ENCODE measurements at places on chromosomes 11 and 22.
A peak's percentile ranks its signal among the peaks of the same experiment; 100 is the strongest.

DNA sequence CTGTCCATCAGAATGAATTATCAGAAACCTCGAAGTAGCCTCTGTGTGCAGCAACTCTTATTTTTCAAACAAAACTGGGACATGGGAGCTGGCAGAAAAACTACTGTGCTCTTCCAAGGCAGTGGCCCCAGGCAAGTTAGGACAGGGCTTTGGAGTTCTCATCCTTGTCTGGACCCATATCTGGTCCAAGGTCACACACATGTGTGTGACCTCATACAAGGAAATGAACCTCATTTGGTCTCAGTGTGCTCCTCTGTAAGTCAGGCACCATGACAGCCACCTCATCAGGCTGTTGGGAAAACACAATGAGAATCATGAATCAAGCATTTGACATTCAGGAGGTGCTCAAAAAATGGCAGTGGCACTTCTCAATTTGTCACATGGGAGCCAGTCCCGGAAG is 25.8 kb downstream of the LARGE1 start:
- DNase-seq: no peak

GRCh38 chr11:62124186-62125113 is 639 bp downstream of the INCENP start:
- no peak for DNase-seq

DNA sequence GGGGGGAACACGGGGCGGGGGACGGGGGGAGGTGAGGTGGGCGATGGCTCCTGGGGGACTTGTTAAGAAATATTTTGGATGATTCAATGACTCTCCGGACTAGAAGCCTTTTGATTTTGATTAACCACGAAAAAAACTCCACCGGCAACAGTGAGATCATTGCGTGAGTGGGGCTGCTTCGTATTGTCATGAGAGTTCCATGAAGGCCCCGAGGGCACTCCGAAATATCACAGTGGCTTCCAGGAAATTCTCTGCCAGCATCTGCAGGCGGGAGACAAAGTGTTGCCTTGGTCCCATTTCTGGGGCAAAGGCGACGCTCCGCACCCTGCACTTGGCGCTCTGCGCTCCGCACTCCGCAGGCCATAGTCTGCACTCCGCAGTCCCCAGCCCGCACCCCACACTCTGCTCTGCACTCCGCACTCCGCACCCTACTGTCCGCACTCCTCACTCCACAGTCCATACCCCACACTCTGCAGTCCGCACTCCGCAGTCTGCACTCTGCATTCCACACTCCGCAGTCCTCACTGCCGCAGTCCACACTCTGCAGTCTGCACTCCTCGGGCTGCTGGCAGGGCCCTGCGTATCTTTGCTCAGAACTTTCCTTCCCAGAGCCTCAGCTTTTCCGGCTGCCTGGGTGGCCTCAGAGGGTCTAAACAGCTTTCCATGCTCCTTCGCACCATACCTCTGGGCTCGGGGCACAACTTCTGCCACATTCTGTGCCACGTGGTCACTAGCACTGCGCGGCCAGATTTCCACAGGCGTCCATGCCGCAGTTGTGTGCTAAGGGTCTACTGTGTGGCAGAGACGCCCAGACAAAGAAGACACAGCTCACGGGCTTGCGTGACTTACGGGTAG is 61.1 kb downstream of the LINC01488 start:
- no peak for DNase-seq

- no peak for DNase-seq
These were observed 73.5 kb downstream of the RNF169 start for GRCh38 chr11:74822170-74822569.

DNA sequence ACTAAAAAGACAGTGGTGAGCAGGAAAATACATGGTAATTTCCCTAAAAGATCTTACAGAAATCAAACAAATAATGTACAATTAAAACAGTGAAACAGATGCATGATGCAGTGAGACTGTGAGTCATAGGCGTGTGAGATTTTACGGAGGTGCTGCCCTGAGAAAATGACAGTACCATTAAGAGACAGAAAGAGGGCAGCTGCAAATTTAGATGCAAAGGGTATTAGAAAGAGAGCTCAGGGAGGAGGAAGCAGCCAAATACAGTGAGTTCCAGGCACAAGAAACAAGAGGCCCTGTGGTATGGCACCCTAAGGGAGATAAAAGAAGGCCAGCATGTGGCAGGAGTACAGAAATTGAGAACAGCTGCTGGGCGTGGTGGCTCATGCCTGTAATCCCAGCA is 88.5 kb upstream of the FIBIN start:
- no peak for DNase-seq

DNA sequence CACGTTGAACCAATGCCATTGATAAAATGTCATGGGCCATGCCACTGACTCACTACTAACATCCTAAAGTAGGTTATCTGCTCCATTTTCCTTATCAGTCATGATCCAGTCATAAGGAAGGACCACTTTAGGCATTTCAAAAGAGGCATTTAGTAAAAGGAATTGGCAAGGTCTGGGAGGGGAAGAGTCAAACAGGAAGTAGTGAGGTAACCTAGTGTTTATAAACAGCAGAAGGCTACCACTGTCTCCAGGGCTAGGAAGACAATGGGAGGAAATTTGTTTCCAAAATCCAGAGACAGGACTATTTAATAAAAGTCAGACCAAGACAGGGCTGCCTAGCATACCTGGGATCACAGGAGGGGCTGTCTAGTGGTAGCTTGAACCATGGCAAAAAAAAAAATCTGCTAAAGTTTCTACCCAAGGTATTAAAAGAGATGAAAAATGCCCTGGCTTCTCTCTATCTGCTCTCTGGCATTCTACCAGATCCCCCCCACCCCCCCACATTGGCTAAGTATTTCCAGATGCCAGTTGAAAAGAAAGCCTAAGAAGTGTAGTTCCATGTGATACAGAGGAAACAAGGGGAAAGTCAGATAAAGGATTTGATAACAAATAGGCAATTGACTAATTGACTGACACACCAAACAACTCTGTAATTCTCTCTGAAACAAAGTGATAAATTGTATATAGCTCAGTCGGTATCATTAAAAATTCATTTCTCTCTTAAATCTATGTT is 50.4 kb upstream of the C11orf87 start:
- DNase-seq: no peak

GRCh38 chr11:120335908-120336640 is at the start of gene ARHGEF12:
ARHGEF12 (plus strand) TSS chr11:120336413; CDS start chr11:120337244, 831 bp downstream.
- DNase-seq: peak; percentile 87

DNA sequence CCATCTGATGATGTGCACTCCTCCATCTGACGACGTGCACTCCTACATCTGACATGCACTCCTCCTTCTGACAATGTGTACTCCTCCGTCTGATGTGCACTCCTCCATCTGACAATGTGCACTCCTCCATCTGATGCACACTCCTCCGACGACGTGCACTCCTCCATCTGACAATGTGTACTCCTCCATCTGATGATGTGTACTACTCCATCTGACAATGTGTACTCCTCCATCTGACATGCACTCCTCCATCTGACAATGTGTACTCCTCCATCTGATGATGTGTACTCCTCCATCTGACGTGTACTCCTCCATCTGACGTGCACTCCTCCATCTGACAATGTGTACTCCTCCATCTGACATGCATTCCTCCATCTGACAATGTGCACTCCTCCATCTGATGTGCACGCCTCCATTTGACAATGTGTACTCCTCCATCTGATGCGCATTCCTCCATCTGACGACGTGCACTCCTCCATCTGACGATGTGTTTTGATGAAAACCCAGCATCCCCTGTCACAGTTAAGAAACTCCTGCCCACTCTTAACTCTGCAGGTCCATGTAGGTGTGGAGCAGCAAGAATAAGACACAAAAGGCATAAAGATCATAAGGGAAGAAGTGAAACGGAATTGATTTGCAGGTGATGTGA is 9.7 kb upstream of the IL17REL start:
- no peak for DNase-seq

DNA sequence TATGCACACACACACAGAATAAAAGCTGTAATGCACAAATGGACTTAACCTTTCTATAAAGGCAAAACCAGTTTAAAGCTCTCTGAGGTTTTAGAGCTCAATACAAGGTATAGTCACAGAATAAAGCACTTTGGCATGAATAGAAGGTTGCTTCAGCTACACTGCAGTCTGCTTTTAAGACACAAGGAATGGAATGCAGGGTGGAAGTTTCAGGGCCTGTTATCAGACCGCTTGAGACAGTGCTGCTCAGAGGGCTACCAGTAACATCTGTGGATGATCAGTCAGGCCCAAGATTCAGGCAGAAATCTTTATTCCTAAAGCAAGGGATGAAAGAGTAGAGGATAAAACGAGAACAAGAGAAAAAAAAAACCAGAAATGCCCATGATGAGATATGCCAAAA is 46.7 kb downstream of the CD44 start:
- no peak for DNase-seq

DNA sequence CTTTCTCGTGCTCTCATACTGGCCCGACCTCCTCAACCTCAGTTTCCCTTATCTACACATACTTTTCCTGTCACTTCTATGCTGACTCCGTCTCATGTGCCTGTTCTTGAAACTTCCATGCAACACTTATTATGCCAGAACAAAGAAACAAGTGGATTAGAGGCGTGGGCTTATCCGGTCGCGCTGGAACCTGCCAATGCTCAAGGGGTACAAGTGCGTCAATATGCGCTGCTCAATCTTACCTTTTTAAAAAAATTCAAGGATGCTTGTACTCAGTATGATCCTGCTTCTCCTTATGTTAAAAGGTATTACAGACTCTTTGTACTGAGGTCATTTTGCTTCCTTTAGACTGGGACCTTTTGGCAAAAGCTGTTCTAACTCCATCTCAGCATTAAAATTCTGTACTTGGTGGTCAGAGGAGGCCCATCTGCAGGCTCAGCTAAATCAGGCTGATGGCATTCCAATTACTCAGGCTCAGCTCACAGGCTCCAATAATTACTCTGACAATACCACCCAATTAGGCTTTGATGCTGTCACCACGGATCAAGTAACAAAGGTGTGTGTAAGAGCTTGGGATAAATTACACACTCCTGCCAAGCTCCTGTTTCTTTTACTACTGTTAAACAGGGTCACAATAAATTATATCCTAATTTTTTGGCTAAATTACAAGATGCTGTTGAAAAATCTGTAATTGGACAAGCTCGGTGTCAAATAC is 26.3 kb upstream of the ALDH3B2 start:
- no peak for DNase-seq

DNA sequence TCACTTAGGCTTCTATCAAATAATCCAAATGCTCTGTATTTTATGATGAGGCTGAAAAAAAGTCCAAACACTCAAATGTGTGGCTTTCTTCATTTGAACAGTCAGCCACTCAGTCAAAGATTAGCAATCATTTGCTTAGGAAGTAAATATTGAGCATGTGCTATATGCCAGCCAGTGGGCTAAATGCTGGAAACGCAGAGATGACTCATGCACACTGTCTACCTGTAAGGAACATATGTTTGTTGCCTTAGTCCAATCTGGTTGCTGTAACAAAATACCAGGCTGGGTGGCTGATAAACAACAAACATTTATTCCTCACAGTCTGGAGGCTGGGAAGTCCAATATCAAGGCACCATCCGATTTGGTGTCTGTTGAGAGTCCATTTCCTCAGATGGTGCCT is 617.3 kb downstream of the NTM start:
- DNase-seq: no peak

- no peak for DNase-seq
These were observed 21.9 kb downstream of the ANKK1 start for GRCh38 chr11:113409526-113409925.

DNA sequence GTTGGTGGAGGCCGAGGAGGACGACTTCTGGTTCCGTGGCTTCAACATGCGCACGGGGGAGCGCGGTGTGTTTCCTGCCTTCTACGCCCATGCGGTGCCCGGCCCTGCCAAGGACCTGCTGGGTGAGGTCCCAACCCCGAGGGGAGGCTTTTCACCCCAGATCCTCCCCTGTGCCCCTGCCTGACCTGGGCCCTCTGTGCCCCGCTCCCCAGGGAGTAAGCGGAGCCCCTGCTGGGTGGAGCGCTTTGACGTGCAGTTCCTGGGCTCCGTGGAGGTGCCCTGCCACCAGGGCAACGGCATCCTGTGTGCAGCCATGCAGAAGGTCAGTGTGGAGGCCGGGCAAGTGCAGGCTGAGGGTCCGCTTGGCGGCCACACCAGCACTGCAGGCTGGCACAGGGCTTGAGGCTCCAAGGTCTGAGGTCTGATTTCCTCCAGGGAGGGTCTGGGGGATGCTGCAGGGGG is 5.1 kb downstream of the MAPK8IP2 start:
- DNase-seq: no peak

DNA sequence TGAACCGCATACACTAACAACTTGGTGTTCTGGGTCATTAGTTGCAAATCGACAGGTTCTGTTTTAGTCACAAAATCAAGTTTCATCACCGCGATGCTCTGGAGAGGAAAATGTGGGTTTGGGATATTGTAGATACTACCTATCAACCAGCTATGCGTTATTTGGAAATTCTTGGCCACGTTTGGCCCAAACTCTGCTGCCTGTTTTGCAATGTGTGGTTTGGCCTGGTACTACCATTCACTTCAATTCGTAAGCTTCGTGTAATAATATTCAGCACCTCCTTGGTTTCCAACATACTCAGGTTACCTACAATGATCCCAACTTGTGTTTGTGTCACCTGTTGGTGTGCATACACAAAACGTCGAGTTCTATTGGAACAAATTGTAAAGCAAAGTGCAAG is 16.2 kb upstream of the ACER3 start:
- DNase-seq: no peak

GRCh38 chr11:129779342-129779741 is 36.3 kb upstream of the TMEM45B start:
- DNase-seq: no peak

GRCh38 chr11:35076201-35077100 is 62.5 kb upstream of the CD44 start:
- DNase-seq: no peak

- no peak for DNase-seq
These were observed 112.9 kb upstream of the DDI1 start for GRCh38 chr11:103923451-103923931.

DNA sequence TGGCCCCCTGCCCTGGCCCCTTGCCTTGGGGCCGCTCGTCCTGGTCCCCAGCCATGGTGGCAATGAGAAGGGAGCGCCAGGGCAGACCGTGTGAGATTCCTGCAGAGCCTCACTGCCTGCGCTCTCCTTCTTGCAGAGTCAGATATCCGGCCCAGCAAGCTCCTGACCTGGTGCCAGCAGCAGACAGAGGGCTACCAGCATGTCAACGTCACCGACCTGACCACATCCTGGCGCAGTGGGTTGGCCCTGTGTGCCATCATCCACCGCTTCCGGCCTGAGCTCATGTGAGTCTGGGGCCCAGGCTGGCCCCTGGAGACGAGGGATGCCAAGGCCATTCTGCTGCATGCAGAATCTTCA is 114.1 kb downstream of the MICAL2 start:
- no peak for DNase-seq

Measured in nucleus accumbens (tissue), 56 donors.